ENCODE measurements at places on chromosomes 5 and 9.

DNA sequence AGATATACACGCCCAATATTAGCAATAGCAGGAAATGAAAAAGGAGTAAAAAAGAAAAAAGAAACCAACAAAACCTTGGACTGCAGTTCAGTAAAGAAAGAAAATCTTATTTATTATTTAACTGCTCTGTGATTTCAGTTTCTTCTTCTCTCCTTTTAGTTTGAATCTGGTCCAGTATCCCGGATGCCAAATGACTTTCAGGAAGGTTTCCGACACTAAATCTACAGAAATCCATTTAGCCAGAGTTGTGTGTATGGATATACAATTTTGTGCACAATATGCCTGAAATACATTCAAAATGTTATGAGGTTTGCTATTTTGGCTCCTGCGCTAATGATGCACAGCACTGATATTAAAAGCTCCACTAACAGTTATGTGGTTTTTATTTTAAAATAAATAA, 64.5 kb downstream of the FBXL7 start:
- DNase-seq, result no peak

GRCh38 chr9:69265891-69266290, 59.1 kb upstream of the ENTREP1 start:
- DNase-seq, result no peak

DNA sequence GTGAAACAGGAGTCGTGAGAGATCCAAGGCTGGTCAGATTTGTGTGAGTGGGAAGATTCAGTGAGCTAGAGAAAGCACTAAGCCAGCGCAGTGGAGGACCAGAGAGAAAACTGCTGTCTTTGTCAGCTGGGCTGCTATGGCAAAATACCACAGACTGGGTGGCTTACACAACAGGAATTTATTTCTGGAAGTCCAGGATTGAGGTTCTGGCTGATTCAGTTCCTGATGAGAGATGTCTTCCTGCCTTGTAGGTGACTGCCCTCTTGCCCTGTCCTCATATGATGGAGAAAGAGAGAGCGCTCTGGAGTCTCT, 24.2 kb upstream of the ANKRD33B start:
- no peak for DNase-seq

DNA sequence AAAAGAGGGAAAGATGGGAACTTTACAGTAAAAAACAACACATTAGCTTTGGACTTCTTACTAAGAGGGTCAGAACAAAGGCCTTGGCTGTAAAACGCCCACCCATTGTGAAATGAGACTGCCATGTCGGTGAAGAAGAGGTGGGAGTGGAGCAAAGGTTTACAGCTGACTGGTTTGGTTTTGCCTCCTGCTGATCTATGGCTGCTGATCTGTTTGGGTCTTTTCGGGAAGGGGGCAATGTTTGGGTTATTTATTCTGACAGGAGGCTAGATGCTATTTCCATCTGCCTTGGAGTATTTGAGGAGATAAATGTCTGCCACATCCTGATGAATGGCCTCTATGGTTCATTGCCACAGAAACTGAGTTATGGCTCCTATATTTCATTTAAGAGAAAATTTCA, 408.7 kb downstream of the TLE4 start:
- no peak for DNase-seq

DNA sequence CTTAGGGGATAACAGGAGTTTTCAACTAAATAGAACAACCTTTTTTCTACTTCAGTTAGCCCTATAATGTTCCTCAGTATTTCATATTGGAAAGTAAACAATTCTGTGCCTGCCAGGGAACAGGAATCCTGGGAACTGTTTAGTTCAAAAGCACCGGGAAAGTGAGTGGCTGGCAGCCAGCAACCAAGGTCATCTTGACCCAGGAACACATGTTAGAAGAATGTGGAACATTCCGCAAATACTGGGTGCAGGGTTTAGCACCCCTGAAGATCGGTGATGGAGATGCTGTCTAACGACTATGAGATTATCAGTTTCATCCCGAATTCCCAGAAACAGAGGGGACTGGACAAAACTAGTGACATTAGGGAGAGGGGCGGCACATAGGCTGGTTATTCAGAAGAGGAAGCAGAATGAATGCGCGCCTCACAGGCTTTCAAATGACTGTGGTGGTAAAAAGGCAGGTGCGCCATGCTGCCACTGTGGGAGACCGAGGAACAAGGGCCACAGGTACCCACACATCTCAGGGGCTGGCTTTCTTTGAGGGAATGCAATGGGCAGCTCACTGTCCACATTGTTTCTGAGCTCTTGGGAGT, 51.2 kb downstream of the IPPK start:
- no peak for DNase-seq

DNA sequence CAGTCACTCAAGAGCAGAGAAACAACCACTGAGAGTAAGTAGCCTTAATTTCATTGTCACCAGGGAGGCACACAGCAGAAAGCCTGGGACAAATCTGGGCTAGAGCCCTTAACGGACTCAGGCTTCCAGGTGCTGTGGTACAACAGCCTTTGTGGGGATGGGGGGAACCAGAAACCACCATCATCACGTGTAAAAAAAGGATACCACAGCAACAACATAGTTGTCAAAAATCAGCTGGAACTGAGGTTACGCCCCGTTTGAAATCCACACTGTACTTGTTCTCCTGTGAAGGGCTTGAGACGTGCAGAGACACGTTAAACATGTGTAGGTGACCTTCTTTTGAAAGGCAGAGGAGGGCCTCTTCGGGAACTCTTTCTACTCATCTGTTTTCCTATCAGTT, 16.6 kb upstream of the PLPP1 start:
- no peak for DNase-seq

DNA sequence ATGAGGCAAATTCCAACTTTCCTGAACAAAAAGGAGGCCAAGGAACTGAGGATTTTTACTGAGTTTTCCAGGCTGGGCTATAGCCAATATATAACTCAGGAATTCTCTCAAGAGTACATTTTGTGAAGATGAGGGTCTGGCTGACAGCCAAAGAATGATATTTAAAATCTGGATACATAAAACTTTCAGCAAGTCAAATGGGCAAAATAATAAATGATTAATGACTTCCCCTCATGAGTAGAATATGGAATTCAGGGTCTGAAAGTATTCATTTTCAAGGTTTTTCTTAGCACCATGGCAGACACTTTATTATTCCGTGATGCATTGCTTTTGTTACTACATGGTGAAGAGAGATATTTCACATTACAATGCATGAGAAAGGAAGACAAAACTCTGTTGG, 7.8 kb downstream of the FAM81B start:
- no peak for DNase-seq

- no peak for DNase-seq
These were observed 1.1 kb downstream of the CRAT start for GRCh38 chr9:129109537-129109903.
